ENCODE measurements at places on chromosomes 16 and 17. TPM values are rescaled to one million over a fixed set of nuclear protein-coding genes. Genes with fewer than 3 reads are reported as not detected.

DNA sequence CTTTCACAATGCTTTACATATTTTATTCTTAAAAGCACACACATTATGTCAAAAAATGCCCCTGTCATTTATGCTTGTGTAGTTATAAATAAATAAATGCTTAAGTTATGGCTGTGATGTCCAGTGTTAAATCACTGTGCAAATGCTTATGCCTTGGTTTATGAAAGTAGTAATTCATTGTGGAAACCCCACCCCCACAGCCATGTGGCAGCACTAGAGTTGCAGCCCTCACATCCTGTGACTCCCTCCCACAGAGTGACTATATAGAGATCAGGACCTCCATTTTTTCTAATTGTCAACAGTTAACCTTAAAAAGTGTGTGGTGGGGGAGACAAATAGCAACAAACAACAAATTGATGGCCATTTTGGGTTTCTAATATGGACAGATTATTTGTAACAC, 2.4 kb downstream of the SKAP1 start:
- DNase-seq, result no peak

Gene METTL16
- 19.3 TPM for total RNA-seq

Gene PDILT
- not detected for total RNA-seq

DNA sequence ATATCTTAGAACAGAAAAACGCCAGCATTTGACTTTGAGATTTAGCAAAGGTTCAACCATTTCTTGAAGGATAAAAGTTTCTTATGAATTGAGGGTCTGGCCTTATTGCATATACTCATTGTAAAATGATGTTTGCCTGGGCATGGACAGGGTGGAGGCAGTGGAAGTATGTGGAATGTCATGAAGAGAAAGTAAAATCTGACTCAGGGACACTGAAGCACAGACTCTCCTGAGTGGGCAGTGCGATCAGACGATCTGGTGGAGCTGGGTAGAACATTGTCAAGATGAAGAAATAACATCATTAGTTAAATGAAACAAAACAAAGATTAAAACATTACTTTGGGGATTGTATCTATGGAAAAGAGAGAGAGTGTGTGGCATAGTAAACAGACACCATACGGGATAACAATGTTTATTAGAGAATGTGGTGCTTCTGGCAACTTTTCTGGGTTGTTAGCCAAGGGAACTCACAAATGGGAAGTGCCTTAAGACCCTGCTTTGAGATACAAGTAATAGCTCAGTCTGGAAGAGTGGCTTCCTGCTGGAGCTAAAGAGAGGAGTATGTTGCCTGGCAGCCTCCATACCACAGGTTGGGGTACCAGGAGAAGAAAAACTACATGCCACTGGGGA, 4.4 kb downstream of the MAP3K3 start:
- no peak for DNase-seq

Gene ACAP1
- total RNA-seq, result not detected

DNA sequence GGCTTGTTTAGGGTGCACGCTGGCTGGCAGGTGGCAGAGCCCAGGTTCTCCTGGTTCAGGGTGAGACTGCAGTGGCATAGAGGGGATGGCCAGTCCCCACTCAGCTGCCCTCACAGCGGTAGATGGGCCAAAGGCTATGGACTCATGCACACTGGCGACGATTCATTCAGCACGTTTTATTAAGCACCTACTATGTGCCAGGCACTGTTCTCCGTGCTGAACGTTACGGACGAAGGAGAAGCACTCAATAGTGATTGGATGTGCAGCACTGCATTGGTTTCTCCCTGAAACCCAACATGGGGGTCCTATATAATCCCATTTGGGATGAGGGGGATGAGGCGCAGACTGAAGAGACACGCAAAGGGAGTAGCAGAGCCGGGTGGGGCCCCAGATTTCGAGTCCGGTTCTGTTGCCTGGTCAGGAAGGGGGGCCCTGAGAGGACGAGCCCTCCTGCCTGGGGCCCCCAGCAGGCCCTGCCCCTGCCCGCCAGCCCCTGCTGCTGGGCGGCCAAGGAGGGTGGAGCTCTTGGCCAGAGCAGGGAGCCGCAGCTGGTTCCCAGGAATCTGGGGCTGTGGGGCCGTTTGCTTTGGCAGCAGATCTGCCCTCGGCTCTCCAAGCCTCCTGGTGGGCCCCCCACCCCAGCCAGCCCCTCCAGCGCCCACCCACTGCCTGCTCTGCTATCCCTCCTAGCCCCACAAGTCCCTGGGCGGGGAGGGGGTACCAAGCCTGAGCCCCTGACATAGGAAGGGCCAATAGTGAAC, 8.8 kb downstream of the GLIS2 start:
- no peak for DNase-seq

DNA sequence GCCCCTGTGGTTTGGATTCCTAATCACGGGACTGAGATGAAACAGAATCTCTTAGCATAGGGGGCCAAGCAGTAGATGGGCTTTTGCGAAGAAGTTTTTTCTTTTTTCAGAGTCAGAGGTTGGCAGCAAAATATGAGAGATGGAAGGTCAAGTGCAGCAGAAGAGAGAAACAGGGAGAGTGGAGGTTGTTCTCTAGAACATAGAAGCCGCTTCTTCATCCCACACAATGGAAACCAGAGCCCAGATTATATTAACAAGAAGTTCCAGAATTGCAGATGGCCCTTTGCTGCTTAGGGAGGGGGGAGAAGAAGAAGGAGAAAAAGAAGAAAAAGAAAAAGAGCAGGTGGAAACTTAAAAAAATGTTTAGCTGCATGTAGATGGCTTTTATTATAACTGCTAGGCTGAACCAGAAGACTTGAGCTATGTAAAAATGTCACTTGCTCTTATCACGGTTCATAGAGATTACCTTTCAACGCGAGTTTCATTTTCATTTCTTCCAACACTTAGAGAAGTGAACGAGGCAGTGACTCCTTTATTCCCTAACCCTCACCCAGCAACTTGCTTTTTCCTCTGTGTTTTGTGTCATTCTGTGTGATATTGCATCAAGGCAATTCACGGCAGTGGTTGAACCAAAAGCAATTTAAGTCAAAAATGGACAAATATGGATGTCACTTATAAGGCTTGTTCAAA, 737.5 kb downstream of the WWOX start:
- DNase-seq, result no peak

Gene KRTAP2-4
- total RNA-seq, result not detected

DNA sequence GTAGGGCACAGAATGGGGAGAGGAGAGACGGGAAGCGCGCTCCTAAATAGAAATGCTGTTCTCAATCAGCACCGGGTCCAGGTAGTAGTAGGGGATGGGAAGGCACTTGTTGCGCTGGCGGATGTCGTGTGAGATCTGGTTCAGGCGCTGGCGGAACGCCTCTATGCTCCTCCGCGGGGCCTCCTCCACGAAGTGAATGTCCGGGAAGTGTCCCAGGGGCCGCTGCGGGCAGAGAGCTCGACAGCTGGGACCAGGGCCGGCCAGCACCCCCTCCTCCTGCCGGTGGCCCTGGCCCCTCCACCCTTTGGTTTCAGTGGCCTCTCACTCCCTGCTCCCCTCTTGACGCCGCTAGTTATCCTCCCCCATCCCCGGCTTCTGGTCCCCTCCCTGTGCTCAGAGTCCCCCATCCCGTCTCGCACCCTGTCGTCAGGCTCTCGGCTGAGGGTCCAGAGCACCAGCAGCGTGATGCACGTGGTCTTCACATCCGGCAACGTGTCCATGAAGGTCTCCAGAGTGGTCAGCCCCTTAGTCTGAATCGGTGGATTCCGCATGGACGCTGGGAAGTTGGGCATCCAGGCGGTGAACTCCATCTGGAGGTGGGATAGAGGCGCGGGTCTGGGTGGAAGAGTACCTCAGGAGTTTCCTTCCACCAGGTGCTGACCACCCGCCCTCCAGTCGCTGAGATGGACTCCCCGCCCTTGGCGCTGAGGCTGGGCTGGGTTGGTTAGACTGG, 14.6 kb downstream of the ALOX12B start:
- peak; percentile 44 for DNase-seq

GRCh38 chr17:31696184-31696602, 162.9 kb downstream of the COPRS start:
- peak; percentile 83 for DNase-seq

Gene FOXN1
- not detected for total RNA-seq

Gene SLC46A1
- 54.5 TPM for total RNA-seq

Gene PROCA1
- total RNA-seq, result 4.4 TPM

GRCh38 chr17:19648475-19649273, at the start of gene ALDH3A2:
Gene ALDH3A2, plus strand, starts transcription at chr17:19648751. Its CDS starts 221 bp downstream, at chr17:19648972.
- peak; percentile 98 for DNase-seq

GRCh38 chr16:76176616-76177015, 100.6 kb upstream of the CNTNAP4 start:
- DNase-seq, result no peak

GRCh38 chr17:62808576-62808970, 459 bp upstream of the MARCHF10 start:
- DNase-seq, result no peak

DNA sequence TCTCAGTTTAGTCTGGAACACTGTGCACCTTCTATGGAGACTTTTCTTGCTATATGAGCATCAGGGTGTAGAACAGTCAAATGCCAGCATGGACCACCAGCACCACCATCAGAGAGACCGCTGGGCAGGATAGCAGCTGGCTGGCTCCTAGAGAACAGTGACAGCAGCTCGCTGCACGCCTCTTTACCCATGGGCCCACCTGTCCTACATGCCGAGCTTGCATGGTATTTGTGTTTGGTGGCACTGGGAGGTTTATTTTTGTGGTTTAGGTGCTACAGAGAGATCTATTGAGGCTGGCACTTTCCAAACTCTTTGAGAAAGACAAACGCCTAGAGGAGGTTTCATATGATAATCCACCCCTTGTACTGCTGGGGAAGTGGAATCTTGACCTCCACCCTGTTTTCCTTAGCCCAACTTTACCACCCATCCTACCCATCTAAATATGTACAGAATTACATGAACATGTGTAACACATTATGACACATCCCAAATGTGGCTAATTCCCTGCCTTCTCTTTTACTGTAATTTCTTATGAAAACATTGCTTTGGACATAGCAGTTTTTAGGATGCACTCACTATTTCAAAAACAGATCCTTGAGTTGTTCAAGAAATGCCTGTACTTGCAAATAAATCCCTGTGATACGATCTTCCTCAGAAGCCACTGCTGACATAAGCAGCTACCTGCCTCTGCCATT, 46.3 kb downstream of the COG7 start:
- no peak for DNase-seq

Gene VASN
- total RNA-seq, result 12.1 TPM

Gene HSF4
- total RNA-seq, result 3.2 TPM

Gene TMEM204
- 5.4 TPM for total RNA-seq

- DNase-seq, result peak; percentile 37
Observed at GRCh38 chr17:49210158-49211029, at the start of the genes ABI3 and GNGT2. Gene ABI3, plus strand, starts transcription at chr17:49210707. Its CDS starts 18 bp downstream, at chr17:49210725. Gene GNGT2, minus strand, starts transcription at chr17:49210574. Its CDS starts 3,152 bp downstream, at chr17:49207422.

GRCh38 chr17:37714897-37715296, 30.0 kb downstream of the HNF1B start:
- no peak for DNase-seq

Gene TERB1
- not detected for total RNA-seq

Gene GUCY2D
- total RNA-seq, result not detected

DNA sequence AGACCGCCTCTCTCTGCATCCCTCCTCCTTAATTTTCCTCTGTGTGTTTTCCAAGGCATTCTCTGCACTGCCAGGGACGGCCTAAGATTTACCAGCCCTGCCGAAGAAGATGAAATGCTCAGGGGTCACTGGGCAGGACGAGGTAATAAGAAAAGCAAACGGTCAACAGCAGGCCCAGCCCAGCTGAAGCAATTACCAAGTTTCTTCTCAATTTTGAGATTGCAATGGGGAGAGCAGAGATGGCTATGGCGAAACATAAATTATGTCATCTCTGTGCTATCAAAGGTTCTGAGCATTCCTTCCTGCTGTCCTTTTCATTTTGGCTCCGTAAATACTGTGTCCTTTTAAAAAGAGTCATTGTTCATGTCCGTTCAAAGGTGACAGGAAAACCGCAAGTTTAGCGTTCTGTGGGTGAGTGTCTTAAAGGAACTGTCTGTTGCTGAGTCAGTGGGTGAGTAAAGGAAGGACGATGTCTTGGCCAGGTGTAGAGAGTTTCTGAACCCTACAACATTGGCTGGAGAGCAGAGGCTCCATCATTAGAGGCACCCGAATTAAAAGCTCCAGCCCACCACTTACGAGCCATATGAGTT, 753.9 kb upstream of the EEF2KMT start:
- no peak for DNase-seq

DNA sequence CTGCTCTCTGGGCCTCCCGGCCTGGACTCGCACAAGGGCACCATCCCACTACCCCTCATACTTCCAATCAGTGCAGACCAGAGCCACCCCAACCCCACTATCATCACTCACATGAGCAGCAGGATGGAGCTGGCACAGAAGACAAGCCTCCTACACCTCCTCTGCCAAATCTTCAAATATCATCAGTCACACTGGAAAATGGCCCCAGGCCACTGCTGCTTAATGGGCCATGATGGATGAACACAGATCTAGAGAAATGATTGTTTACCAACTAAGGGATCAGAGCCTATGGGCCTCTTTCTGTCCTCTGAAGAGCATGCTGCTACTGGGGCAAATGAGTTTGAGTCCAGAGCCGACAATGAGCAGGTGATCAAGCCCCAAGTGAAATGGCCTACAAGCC, 165.5 kb downstream of the GRIN2A start:
- DNase-seq, result no peak

Gene RDM1
- 0.87 TPM for total RNA-seq

DNA sequence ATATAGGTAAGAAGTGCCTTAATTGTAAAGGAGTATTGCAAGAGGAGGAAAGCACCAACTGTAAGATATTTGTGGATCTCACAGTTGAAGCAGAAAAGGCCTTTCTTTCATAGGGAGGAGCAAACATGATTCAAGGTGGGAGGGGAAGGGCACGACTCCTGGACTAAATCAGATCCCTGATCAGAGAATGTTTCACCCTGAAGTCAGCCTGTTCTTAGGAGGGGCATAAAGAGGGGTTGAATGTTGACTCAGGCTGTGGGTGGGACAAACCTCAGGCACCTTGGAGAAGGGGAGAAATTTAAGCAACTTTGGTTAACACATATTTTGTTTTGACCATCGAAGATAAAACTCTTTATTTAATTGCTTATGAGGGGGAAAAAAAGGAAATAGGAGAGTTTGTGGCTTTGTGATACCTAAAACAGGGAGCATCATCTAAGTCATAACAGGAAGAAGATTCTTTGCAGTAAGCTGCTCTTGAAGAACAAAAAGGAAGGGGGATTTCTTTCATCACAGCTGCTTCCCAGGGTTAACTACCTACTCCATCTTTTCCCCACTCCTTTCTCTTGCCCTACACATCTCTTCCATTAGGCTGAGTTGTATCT, 158.6 kb upstream of the ZNF267 start:
- DNase-seq, result no peak

DNA sequence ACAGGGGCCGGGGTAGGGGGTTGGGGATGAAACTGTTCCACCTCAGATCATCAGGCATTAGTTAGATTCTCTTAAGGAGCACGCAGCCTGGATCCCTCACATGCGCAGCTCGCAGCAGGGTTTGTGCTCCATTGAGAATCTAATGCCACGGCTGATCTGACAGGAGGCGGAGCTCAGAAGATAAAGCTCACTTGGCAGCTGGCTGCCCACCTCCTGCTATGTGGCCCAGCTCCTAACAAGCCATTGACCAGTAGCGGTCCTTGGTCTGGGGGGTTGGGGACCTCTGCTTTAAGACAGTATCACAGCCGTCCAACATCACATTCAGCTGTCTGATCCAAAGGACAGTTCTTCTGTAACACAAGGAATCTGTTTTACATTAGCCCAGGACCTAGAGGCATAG, 62.5 kb downstream of the SLC39A11 start:
- no peak for DNase-seq

- no peak for DNase-seq
Observed at GRCh38 chr17:58153046-58153445, 4.9 kb downstream of the OR4D1 start.

Gene ADAD2
- total RNA-seq, result not detected
